ENCODE measurements at places on chromosomes 7 and 10.

DNA sequence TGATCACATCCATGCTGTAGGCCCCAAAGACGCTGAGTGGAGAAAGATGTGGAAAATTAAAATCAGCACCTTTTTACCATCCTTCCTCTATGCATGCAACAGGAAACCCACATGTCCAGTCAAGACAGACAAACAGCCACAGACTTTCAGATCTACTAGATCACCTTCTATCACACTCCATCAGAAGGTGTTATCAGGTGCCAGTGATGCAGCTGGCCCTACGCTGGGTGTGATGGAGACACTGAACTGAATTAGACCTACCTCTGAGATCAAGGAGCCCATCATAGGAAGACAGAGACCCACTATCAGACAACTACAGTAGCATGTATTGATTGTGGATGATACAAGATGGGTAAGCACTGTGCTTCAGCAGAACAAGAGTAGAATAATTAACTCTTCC lies 15.5 kb downstream of the CYP3A4 start:
- no peak for DNase-seq

DNA sequence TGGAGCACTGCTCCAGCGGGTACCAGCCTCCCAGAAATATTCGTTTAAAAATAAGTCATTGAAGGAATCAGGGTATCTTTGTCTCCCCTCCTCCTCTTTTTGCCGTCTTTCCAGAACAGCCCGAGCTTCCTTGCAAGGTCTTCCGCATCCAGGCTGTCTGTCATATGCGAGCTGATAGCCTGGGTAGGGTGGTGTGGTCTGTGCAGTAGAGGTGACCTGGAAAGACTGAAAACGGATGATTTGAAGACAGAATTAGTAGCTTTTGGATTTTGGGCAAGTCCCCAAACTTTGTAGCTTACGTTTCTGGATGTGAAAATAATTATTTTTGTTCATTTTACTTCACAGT lies 480 bp downstream of the VPS50 start:
- peak; percentile 42 for DNase-seq

DNA sequence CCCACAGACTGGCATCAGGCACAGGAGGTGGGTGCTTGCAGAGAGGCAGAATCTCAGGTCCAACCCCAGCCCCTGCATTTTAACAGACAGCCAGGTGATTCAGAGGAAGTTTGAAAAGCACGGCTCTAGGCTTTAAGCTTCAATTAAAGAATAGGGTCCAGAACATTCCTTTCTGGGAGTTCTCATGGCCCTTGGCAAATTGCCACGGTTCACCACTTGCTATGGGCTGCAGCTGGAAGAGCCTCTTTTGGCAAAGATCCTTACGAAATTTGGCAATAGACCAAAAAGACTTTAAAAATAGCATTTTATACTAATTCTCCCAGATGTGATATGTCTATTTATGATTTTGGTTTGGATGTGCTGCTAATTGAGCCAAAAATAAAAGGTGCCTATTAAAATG lies 148.1 kb downstream of the ITGA8 start:
- peak; percentile 21 for DNase-seq

DNA sequence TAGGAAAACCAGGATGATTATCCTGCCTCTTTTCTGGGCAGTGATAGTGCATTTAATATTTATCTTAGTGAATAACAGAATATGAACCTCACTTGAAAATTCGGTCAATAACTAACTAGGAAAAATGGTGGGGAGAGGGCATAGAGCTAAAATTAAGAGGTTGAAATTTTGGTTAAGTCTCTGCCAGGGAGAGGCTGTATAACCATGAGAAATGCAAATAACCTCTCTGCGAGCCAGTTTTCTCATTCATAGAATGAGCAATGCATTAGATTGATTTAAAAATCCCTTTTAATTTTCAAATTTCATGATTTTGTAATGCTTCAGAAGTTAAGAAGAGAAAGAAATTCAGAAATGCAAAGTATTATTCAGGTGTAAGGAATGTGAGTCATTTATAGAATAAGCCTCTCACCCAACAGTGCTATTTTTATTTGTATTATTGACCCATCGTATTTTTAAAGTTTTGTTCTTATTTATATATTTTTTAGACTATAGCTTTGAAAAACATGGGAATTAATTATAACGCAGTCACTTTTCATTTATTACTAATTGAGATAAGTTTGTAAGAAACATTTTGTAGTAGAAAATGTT lies 104.7 kb downstream of the PHF14 start:
- no peak for DNase-seq

GRCh38 chr7:35657125-35657524 lies 37.8 kb downstream of the HERPUD2 start:
- DNase-seq: no peak

DNA sequence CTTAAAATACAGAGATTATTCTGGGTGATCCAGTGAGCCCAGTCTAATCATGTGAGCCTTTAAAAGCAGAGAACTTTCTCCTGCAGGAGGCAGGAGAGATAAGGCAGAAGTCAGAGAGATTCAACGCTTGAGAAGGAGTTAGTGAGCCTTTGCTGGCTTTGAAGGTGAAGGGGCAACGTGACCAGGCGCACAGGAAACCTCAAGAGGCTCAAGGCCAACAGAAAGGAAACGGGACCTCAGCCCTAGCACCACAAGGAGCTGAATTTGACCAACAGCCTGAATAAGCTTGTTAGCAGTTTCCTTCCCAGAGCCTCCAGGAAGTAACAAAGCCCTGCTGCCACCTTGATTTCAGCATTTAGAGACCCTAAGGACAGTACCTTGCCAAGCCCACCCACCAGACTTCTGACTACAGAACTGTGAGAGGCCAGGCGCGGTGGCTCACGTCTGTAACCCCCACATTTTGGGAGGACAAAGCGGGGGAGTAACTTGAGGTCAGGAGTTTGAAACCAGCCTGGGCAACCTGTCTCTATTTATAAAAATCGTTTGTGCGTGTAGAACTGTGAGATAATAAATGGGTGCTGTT lies 87.3 kb upstream of the KAT6B start:
- peak; percentile 10 for DNase-seq

DNA sequence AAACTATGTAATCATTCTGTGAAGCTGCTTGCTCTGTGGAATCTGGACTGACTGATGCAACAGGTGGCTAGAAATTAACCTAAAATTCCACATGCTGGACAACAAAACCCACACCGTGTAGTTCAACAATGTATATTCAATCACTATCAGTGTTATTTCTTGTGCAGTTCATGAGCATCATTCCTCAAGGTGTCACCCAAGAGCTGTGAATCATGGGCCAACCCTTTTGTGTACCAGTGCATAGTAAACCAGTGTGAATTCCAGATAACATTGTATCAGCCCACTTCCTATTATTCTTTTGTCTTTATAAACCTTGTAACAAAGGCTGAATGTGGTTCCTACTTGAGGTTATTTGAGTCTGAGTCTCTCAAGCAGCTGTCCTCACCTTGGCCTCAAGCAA lies 905.2 kb upstream of the ZNF722 start:
- DNase-seq: no peak

GRCh38 chr10:27253576-27253975 lies 13.0 kb upstream of the ACBD5 start:
- DNase-seq: no peak

GRCh38 chr10:3665316-3665908 lies 119.6 kb downstream of the KLF6 start:
- DNase-seq: no peak

DNA sequence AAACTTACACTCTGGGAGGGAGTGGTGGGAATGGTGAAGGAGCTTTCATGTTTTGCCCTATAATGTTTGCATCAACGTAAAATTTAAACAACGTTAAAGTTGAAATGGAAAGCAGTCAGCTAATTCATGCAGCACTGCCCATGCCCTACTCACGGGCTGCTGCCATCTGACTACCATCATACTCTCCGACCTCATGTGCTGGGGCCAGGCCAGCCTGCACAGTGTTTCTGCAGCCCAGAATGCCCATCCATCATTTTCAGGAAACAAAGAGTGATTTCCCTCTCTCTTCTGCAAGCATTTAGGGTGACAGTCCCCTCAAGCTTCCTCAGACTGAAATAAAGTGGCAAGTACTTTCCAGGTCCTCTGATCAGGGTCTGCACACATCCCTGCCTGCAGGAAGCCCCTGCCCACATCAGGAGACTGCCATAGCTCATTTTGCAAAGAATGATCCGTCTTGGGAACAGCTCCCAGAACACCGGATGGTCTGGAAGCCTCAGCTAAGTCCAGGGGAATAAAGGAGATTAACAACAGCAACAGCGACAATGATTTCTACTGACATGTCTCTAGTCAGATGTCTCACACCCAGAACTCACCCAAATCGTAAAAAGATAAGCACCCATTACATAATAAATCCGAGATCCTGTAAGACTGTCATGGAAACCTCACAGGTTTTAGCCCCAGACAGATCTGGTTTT lies 40.3 kb downstream of the ARHGAP22 start:
- no peak for DNase-seq

- DNase-seq: peak; percentile 66
Observed at GRCh38 chr7:132500727-132501440, 75.4 kb downstream of the PLXNA4 start.

- DNase-seq: no peak
Observed at GRCh38 chr7:81449105-81449504, 320.7 kb downstream of the HGF start.

DNA sequence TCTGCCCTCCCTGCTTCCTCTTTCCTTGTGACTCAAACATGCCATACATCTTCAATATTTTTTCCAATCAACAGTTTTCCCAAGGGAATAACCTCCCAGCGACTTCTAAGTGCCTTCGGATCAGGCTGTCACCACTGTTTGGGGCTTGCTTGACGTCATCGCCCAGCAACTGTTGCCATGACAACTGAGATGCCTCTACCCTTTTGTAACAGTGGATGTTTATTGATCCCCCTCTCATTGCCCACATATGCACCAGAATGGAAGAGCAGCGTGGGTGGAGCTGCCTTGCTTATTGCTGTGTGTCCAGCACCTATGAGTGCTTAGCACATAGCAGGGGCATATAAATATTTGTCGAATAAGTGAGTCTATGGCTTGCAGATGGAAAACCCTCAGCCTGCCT lies 14.4 kb downstream of the FFAR4 start:
- DNase-seq: peak; percentile 17

DNA sequence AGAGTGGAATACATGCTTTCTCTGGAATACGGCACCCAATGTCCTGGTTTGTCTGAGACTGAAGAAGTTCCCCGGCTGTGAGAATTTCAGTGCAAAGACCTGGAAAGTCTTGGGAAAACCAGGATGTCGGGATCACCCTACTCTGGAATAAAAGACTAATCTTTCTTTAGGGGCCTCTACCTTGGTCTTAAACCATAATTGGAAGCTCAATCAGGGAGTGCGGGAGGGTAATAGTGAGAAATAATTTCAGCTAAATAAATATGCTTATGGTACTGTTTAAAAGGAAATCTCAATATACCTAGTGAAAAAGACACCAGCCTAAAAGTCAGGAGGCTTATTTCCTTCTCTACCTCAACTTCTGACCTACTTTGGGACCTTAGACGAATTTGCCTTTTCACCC lies 236.1 kb upstream of the GLI3 start:
- DNase-seq: no peak

DNA sequence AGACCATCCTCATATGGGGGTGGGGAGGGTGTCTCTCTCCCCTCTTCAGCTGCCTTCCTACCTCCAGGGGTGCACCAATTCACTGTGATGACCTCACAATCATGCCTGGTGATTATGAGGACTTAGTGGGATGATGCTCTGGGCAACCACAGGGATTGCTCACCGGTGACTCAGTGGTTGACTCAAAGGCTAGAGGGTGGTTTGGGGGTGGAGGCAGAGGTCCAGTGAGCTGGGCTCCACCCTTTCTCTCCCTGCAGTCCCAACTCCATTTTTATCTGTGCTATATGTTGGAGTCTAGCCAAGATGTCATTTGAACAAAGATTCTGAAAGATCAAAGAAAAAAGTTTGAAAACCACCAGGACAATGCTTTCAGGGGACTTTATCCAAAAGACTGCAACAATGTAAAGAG lies 286.9 kb downstream of the KCNMA1 start:
- DNase-seq: peak; percentile 99

DNA sequence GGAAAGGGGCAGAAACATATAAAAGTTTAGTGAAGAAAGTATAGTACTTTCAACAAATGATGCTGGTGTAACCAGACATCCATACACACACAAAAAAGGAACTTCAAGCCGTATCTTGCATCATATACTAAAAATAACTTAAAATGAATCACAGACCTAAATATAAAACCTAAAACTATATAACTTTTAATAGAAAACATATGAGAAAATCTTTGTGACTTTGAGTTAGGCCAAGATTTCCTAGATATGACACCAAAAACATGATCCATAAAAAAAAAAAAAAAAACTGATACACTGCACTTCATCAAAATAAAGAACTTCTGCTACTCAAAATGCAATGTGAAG lies 40.9 kb downstream of the NUDCD3 start:
- peak; percentile 72 for DNase-seq

- DNase-seq: no peak
Observed at GRCh38 chr10:124686707-124687376, 57.3 kb downstream of the FAM53B start.

DNA sequence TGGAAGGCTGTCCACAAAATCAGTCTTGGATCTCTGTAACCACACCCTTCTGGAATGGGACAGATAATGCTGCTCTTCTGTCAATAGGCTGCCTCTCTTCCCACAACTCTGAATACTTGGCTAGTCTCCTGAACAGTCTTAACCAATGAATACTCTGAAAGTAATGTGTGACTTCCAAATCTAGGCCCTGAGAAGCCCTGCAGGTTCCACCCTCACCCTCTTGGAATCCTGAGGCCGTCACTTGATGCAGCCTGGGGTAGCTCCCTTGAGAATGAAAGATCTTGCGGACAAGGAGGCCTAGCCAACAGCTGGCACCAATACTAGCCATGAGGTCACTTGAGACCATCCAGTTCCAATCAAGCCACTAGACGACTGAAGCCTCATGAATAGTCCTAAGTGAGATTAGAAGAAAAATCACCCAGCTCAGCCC lies 109.2 kb downstream of the ARHGAP12 start:
- peak; percentile 93 for DNase-seq

DNA sequence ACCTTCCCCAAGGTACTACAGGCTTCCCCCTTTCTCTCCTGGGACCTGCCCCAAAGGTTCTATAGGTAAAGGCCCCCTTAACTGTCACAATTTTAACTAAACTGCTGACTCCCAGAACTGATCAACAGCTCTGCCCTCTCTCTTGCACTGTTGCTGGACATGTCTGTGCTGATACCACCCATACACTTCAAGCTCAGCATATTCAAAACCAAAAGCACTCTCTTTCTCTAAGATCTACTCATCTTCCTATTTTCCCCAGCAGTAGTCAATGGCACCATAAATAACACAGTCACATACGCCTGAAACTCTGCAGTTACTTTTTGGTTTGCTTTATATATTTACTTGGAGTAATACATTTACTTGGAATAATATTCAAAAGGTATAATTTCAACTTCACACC lies 12.3 kb downstream of the OSBPL3 start:
- DNase-seq: no peak

DNA sequence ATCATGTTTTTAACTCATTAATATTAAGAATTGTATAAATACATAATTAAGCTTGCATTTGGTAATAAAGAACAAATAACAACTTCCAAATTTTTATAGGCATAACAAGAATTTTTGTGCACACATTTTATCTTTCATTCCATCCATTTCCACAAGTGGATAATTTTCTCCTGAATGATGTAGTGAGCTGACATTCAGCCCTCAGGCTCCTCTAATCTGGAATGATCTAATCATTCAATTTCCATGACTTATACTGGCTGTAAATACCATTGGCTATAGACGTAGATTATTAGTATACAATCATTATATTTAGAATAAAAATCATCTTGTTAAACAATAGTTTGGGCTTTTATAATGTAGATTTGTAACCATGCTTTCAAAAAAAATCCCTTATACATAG lies 287.2 kb upstream of the GHITM start:
- DNase-seq: no peak

Data from GM23248 (cell line).